ENCODE measurements at places on chromosomes 11 and 22.

GRCh38 chr11:45614196-45614828 lies 51.1 kb downstream of the CHST1 start:
- no peak for DNase-seq

DNA sequence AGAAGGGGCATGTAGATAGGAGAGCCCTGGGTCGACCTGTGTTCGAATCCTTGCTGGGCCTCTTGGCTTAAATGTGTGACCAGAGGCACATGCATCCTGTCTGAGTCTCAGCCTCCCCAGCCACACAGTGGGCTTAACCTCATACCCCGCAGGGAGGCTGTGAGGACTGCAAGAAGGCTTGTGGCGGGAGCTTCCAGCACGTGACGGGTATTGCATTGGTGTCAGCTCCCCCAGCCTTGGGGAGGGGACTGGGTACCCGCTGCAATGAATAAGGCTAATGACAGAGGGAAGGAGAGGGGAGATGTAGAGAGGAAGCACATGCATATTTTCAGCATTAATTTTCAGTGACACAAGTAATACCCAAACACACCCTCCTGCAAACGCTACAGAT lies 8.1 kb downstream of the RASD2 start:
- no peak for DNase-seq

DNA sequence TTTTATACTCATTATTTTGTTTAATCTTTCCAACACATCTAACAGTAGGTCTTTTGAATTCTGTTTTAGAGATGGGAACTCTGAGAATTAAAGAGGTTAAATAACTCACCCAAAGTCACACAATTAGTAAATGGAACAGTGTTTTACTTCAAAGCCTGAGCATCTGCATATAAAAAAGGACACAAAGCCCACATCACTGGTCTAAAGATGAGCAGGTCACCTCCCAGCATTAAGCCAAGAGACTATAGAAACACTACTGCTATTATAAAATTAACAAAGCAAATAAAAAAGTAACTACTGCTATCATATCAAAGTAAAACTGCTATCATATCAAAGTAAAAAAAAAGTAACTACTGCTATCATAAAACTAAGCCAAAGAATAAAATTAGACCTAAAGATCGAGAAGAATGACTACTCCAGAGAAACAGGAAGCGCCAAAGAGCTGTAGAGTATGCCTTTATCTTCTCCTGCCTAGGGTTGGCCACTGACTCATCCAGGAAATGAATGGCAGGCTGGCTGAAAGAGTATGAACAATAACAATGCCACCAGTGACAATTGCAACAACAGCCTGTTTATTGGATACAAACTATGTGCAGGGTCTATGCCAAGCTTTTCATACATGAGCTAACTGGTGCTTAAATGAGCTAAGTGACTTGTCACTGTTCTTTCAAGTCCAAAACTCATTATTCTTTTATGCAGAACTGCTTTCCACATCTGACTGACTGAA lies 1153.0 kb upstream of the TENM4 start:
- DNase-seq: no peak

DNA sequence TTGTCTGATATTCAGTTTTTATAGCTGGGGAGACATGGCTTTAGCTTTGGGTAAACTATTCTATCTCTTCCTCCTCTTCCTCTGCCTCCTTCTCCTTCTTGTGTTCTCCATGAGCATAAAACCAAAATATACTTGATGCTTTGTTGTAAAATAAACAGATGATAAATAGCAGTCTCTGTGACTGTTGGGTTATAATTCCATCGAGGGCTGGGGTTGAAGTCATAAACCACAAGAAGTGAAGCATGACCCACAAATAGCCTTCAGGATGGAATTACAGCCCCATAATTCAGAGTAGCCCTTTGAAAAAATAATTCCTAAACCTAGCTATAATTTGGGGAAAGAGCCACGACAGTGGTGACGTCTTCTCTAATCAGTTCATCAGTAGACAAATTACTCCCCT lies 177.7 kb downstream of the SNX19 start:
- peak; percentile 20 for DNase-seq

- DNase-seq: no peak
Observed at GRCh38 chr11:77501758-77502157, 27.9 kb upstream of the PAK1 start.

DNA sequence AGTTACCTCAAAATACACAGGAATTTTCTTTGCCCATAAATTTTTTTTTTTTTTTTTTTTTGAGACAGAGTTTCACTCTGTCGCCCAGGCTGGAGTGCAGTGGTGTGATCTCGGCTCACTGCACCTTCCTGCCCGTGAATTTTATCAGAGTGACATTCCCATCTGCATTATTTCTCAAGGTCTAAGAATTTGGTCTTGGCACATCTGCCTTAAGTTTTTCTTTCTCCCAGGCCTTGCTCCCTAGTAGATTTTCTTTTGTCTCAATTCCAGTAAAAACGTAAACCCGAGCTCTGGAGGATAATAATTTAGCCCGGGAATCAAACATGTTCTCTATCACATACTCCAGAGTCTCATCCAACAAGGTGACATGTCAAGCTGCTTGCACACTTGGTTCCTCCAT lies 12.4 kb downstream of the TRIM6 start:
- no peak for DNase-seq

DNA sequence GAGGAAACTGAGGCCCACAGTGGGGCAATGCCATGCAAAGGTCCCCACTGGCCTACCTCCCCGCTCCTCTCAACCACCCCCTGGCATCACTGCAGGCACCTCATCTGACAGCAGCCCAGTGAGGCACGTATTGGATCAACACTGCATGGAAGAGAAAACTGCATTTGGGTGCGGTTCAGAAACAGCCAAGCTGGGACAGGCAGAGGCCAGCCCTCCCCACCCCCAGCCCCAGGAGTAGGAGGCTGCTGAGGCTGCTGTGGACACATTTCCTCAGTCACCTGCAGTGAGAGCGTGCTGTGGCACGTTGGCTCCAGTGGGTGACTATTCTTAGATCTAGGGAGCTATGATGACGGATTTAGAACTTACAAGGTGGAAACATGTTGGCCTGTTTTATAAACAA lies 63.7 kb downstream of the KCNC1 start:
- DNase-seq: no peak

GRCh38 chr11:43397251-43397650 lies 38.5 kb downstream of the TTC17 start:
- DNase-seq: no peak

DNA sequence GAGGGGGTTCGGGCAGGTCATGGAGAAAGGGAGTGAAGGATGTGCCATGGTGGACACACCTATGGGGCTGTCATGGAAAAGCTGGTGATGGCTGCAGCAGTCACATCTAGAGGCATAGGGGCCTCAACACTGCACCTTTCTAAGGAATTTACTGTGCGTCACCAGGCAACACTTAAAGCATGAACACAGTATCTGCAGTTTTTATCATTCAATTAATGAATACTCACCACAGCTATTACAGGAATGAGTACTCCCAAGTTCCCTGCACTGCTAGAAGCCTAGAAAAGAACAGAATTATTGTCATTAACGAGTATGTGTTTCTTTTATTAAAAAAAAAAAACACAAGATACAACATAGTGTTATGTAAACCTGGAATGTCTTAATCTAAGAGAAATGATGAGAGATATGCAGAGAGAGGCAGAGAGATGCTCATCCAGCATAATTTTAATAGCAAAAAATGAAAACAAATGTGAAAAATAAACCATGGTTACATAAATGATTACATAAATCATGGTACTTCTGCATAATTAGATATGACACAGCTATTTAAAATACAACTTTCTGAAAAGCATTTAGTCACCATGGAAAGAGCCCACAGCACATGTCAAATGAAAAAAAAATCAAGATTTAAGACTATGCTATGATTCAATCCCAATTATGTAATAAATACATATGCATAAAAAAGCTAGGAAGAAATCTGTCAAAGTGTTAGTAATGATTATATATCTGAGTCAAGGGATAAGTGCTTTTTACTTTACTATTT lies 19.2 kb downstream of the SERPIND1 start:
- no peak for DNase-seq

DNA sequence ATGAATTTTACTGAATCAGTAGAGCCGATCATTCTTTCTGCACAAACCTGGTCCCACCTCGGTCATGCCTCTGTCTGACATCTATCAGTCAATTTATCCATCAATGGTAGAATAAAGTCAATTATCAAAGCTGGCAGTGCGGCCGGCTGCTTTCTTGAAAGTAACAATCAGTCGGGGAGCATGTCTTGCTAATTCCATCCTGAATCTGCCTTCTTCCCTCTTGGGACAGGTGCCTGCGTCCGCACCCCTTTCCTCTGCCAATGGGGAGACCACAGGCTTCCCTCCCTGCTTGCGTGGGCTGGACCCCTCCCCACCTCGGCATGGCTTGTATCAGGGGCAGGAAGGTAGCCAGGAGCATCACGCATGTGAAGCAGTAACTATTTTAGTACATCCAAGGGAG lies 962.9 kb downstream of the BRD1 start:
- DNase-seq: no peak

DNA sequence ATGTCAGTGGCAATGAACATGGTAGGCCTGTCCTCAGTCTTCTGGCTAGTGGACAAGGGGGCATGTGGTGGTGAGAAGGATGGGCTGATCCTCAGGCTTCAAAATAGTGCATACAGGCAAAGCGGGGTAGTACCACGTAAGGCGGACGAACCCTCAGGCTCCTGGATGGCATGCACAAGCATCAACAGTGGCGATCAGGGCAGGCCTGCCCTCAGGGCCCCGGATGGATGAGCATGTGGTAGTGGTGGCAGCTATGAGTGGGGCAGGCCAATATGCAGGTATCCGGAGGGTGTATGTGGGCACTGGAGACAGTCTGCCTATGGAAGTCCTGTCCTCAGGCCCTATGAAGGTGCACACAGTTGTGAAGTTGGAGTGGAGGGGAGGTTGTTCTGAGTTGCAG lies 163.8 kb downstream of the GUCY1A2 start:
- no peak for DNase-seq

DNA sequence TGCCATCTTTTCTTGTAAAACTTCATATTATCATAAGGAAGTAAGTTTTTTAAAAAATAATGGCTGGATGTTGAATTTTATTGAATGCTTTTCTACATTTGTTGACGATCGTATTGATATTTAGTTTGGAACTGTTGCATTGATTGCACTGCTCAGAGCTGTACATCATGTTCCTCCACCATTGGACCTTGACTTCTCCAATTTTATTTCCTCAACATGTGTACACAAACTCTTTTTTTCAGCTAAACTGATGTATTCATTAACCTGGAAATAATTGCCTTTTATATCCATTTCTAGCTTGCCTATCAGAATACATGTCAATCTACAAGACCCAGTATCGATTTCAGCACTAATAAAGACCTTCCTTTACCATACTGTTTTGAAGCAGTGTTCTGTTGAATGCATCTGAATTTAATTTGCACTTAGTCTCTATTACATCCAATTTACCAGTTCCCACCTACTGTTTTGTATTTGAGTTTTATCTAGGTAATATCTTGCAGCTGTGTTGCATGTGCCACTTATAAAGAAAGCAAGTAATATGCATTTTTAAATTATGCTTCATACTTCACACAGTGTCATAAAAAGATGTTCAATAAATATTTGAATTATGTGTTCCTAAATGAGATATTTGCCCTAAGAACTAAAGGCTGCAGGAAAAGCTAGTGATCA lies 5.5 kb downstream of the CEP57 start:
- DNase-seq: no peak

DNA sequence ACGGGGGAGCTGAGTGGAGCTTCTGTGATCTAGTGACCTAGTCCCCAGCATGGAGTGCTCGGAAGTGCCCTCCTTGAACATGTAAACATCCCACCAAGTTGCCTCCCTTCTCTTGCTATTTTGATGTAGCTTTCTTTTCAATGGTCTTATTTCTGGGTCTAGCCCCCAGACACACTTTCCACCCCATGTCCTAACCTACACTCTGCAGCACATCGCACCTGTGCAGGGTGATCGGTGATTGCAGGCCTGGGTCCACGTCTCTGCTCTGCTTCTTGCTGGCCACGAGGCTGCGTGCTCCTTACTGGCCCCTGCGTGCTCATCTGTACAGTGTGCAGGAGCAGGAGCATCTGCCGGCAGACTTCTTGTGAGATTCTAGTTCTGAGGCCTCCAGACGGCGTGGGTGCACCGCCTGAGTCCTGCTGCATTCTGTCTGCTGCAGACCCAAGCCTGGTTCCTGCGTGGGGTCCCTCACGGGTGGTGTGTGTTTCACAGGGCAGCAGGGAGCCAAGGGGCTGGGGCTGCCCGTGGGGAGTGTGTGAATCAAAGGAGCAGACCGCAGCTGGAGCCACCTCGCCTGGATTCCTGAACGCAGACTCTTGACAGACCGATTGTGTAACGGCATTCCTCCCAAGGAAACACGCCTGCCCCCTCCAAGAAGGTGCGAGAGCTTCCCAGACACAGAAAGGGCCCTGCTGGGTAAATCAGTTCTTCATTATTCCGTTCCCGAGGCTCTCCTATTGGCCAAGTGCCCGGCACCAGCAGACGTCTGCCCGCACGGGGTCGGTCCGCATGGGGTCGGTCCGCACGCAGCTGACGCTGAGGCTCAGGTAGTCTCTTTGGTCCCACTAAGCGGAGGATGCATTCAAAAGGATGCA lies 44.4 kb upstream of the MYEOV start:
- DNase-seq: peak; percentile 22

GRCh38 chr22:20591295-20591645 lies 83.9 kb downstream of the MED15 start:
- DNase-seq: no peak

DNA sequence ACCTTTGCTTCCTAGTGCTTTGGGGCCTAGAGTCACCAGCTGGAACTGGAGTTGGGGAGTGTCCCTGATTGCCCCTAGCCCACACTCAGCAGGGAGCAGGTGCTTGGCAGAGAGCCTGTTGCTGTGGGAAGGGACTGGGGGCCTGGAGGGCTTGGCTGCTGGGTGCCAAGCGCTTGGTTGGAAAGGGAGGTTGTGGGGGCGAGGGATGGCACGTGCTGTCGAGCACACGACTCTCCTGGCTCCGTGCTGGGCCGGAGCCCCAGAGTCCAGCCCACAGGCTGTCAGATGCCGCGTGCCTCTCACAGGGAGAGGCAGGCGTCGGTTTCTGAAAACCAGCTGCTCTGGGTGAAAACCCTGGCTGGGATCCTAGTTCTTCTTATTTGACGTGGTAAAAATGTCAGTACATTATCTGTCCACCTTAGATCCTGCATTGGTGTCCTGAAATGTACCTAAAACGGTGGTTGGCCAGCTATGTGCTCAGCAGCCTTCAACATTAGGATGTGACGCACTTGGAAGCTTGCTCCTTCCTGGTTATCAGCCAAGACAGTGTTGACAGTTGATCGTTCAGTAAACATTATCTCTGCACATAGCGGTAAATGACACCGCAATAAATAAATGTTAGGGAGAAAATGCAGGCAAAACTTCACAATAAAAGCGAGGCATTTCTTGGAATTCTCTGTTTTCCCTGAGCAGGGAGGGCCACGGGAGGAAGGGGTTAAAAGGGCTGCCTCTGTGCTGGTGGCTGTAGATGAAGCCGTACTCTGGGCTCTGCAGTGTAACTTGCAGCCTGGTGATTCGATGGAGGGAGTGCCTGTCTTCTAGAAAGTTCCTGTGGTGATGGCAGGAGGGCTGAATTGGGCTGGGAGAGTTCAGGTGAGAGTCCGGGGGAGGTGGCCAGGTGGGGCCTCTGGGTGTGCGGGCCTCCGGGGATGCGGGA lies 29.2 kb downstream of the GRAMD4 start:
- DNase-seq: peak; percentile 14

GRCh38 chr22:36065462-36065774 lies 36.8 kb upstream of the RBFOX2 start:
- DNase-seq: no peak
